ENCODE measurements at places on chromosomes 7 and 10.

- no peak overlapping the region for H3K27ac ChIP-seq
- no peaks in the 10 kb centered on the region for H3K36me3 ChIP-seq
- DNase-seq, result no peak
- no peaks in the 10 kb centered on the region for H3K27me3 ChIP-seq
- H3K4me1 ChIP-seq, result no peaks in the 10 kb centered on the region
- no peak overlapping the region for H3K4me3 ChIP-seq
Measured at GRCh38 chr10:13049774-13050420, 48.4 kb upstream of the CCDC3 start.

- H3K36me3 ChIP-seq, result no peaks in the 10 kb centered on the region
- H3K27ac ChIP-seq, result no peak overlapping the region
- H3K4me1 ChIP-seq, result no peaks in the 10 kb centered on the region
- H3K4me3 ChIP-seq, result no peak overlapping the region
- no peaks in the 10 kb centered on the region for H3K27me3 ChIP-seq
Measured at GRCh38 chr7:129468087-129468486, 33.9 kb downstream of the STRIP2 start.

DNA sequence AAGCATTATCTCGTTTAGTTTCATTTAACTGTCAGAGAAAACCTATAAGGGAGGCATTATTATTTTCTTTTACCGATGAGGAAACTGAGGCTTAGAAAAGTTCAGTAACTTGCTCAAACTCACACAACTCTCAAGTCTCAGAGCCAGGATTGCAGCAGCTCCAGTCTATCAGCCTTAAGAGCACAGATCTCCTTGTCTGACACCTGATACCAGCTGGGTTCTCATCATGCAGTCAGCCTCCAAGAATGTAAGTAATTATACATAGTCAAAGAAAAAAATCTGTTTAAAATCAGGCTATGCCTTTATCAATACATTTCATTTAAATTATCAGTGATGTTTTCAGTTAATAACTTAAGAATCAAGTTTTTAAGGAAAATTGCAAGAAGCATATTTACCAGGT, 236.6 kb upstream of the TCF7L2 start:
- H3K27me3 ChIP-seq, result no peaks in the 10 kb centered on the region
- H3K27ac ChIP-seq, result no peak overlapping the region
- no peaks in the 10 kb centered on the region for H3K4me1 ChIP-seq
- H3K36me3 ChIP-seq, result no peaks in the 10 kb centered on the region
- no peak overlapping the region for H3K4me3 ChIP-seq
- DNase-seq, result no peak

DNA sequence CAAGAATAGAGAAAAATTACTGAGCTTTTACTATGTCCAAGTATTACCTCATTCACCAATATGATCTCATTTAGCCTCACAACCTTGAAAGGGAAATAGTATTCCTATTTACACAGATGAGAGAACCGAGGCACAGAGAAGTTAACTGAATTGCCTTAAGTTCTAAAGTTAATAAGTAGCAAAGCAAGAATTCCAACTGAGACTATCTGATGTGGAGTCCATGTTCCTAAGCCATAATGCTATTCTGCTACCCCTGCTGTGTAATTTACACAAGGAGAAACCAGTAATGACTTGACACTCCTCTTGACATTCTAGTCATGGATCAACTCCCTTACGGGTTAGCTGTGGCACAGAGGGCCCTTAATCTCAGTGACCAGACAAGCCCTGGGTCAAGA, 60.7 kb downstream of the ABCB4 start:
- peaks cover 4% of the 10 kb centered on the region for H3K4me1 ChIP-seq
- no peaks in the 10 kb centered on the region for H3K27me3 ChIP-seq
- H3K4me3 ChIP-seq, result no peak overlapping the region
- DNase-seq, result no peak

- no peaks in the 10 kb centered on the region for H3K36me3 ChIP-seq
- DNase-seq, result no peak
- no peak overlapping the region for H3K4me3 ChIP-seq
- no peak overlapping the region for H3K27ac ChIP-seq
Measured at GRCh38 chr7:152338561-152338960, 97.2 kb downstream of the KMT2C start.

DNA sequence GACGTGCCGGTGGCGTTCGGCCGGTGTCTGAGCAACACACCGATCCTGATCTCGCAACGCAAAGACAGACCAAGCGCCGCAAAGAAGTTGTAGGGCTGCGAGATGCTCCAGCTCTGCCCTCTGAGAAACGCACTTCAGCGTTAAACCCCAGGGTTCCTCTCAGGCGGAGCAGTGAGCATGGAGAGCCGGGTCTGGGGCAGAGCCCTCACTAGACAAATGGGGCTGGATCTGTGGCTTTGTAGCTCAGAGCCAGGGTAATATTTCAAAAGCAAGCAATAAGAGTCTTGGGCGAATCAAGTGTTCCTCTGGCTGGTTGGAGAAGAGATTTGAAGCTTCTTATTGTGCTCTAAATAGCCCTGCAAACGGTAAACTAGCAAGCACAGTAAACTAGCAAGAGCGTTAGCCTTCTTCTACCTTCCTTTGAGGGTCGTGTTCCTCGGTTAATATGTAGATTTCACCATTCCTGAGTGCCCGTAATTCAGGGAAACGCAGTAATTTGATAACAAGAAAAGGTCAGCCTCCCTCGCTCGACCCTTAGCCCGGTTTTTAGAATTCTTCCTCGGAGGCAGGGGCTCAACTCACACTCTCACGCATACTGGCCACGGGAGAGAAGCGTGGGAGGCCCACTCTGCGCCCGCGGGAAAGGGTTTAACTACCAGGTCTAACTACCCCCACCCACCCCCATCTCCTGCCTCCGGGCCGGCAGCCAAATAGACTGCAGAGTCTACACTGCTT, 6.7 kb downstream of the SKAP2 start:
- H3K27me3 ChIP-seq, result no peaks in the 10 kb centered on the region
- no peak overlapping the region for H3K27ac ChIP-seq
- H3K4me3 ChIP-seq, result no peak overlapping the region

- DNase-seq, result no peak
- H3K27ac ChIP-seq, result peak overlapping the region; percentile 17
- no peaks in the 10 kb centered on the region for H3K36me3 ChIP-seq
- no peaks in the 10 kb centered on the region for H3K4me1 ChIP-seq
- peak overlapping the region; percentile 69 for H3K4me3 ChIP-seq
Measured at GRCh38 chr10:60299961-60300883, 89.5 kb downstream of the ANK3 start.

- H3K27ac ChIP-seq, result no peak overlapping the region
- no peak for DNase-seq
- no peaks in the 10 kb centered on the region for H3K36me3 ChIP-seq
- no peaks in the 10 kb centered on the region for H3K4me1 ChIP-seq
Measured at GRCh38 chr10:84243759-84244158, 1.1 kb upstream of the RGR start.

DNA sequence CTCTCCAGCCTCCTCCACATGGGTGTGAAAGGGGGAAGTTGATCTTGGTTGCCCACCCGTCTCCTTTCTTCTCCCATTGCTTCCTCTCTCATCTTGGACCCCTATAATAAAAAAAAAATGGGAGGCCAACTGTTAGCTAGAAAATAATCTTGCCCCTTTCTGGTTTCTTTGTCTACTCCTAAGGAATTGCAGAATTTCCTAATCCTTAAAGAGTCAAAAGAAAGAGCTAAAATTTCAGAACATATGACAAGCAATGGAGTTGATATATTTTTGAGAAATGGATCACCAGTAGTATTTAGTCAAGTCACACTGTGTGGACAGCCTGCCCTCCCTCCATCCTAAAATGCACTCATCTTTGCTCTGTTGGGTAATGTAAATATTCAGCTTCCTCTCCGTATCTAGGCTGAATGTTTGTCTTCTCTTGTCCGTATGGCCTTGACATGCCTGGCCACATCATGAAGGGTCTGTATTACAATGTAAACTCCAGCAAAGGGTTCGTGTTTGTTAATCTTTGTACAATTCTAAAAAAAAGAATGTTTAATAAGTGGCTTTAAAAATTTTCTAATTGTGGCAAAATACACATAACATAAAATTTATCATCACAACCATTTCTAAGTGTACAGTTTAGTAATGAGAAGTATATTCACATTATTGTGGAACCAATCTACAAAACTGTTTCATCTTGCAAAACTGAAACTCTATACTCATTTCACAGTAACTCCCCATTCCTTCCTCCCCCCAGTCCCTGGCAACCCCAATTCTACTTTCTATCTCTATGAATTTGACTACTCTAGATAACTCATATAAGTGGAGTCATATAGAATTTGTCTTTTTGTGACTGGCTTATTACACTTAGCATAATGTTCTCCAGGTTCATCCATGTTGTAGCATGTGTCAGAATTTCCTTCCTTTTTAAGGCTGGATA, 71.5 kb downstream of the ZNF92 start:
- H3K36me3 ChIP-seq, result no peaks in the 10 kb centered on the region
- no peak overlapping the region for H3K27ac ChIP-seq
- no peaks in the 10 kb centered on the region for H3K4me1 ChIP-seq

GRCh38 chr7:19405541-19405940, 260.3 kb upstream of the FERD3L start:
- H3K4me1 ChIP-seq, result no peaks in the 10 kb centered on the region
- H3K4me3 ChIP-seq, result no peak overlapping the region
- no peak overlapping the region for H3K27ac ChIP-seq
- no peak for DNase-seq
- no peaks in the 10 kb centered on the region for H3K27me3 ChIP-seq

DNA sequence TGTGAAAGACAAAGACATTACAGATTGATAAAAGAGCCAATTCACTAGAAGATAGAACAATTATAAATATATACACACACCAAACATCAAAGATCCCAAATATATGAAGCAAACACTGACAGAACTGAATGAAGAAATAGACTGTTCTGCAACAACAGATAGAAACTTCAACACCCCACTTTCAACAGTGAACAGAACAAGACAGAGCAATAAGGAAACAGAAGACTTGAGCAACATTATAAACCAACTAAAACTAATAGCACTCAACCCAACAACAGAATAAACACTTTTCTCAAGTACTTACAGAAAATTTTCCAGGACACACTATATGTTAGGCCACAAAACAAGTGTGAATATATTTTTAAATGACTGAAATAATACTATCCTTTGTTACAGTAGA, 10.9 kb downstream of the CDCA7L start:
- H3K4me3 ChIP-seq, result no peak overlapping the region
- no peaks in the 10 kb centered on the region for H3K27me3 ChIP-seq
- H3K4me1 ChIP-seq, result no peaks in the 10 kb centered on the region
- no peak overlapping the region for H3K27ac ChIP-seq

DNA sequence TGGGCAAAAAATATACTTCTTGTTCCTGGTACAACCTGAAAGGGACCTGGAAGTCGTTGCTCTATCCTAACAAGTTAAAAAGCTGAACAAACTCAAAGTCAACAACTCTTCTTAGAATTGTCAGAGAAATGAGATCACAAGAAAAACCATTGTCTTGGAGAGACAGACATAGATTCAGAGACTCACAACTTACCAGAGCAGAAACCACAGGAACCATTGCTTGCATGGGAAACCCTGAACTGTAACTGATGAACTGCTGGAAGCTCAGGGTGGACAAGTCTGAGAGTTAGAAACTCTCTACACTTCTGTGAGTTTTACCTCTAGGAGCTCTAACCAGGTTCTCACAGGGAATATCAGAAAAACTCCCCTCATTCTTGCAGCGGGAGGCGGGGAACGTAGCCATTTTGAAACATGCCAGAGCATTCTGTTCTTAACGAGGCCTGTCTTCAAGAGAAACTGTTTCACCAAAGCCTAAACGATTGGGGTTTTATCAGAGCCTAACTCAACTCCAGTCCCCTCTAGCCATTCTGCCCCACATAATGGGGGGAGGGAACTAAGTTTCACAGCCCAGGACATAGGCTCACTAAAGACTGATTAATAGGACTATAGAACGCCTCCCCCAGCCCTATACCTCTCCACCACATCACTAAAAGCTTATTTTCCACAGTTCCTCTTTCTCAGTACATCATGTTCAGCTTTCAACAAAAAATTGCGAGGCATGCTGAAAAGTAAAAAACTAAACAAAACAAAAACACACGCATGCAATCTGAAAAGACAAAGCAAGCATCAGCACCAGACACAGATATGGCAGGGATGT, 12.0 kb upstream of the GSDME start:
- H3K27me3 ChIP-seq, result no peaks in the 10 kb centered on the region
- H3K27ac ChIP-seq, result no peak overlapping the region
- H3K36me3 ChIP-seq, result no peaks in the 10 kb centered on the region
- no peak for DNase-seq

DNA sequence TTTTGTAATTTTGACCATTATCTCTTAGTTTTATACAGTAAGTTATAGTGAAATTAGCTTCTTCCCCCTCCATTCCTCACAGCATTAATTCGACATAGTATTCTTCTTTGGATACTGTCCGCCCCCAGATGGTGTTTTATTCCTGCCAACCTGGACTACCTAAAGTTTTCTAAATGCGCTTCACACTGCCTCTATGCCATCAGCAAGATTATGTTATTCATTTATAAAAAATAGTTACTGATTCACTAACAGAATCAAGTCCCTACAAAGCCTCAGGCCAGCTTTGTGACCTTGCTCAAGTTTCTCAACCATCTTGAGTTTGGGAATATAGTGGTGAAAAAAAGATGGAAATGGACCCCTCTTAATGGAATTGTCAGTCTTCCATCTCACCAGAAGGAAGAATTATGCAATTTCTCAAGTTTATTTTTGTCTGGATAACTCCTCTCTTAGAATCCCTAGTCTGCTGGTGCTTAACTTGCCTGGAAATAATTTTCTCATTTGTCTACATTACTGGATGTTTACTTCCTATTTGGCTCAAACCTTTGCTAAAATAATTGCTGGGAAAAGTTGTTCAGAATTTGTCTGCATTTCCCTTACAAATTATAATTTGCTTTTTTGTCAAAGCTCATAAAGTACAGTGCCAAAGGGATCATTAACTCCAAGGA, 16.7 kb upstream of the FGL2 start:
- H3K27me3 ChIP-seq, result no peaks in the 10 kb centered on the region
- no peaks in the 10 kb centered on the region for H3K36me3 ChIP-seq
- H3K4me1 ChIP-seq, result no peaks in the 10 kb centered on the region
